EH (cell line): ENCODE measurements at places on chromosomes 5 and 9.
A peak's percentile ranks its signal among the peaks of the same experiment; 100 is the strongest.

- DNase-seq, result no peak
Observed at GRCh38 chr5:11803436-11803835, 100.8 kb downstream of the CTNND2 start.

GRCh38 chr9:23829580-23830475 lies 3.8 kb upstream of the ELAVL2 start:
- DNase-seq, result peak; percentile 24

- DNase-seq, result no peak
Observed at GRCh38 chr5:30401479-30402058, 791.9 kb upstream of the CDH6 start.

- DNase-seq, result peak; percentile 70
Observed at GRCh38 chr9:72509053-72509452, 12.4 kb upstream of the TMC1 start.

DNA sequence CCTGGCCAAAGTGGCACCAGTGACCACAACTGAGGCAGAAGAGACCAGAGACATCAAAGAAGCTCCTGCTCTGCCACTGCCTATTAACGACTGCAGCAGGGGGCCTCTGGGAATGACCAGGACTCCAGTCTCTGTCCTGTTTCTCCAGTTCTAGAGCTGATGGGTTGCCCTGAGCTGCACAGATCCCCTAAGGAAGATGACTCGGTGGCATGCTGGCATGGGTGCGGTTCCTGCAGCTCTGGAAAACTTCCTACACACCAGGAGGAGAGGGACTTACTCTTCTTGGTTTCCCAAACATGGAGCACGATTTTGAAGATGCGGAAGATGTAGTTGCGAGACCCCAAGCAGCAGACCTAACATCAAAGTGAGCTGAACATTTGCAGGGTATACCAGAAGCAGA lies 2.7 kb downstream of the SLIT3 start:
- DNase-seq, result no peak

DNA sequence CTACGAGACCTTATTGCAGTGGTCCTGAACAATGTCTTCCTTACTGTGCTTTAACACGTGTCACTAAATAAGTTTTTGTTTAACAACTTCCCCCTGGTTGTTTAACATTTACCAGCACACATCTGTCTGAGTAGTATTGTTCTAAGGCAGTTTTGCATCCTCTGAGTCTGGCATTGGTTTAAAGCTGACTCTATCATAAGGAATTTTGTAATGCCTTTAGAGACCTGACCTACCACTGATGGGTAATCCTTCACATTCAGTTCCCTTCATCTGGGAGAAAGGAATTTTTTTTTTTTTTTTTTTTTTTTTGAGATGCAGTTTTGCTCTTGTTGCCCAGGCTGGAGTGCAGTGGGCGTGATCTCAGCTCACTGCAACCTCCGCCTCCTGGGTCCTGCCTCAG lies 20.0 kb upstream of the PCAT7 start:
- peak; percentile 15 for DNase-seq

GRCh38 chr5:126619781-126620180 lies 19.0 kb downstream of the PHAX start:
- DNase-seq, result no peak

- peak; percentile 42 for DNase-seq
Observed at GRCh38 chr5:53482717-53483638, 2.5 kb downstream of the FST start.

- DNase-seq, result no peak
Observed at GRCh38 chr5:41966401-41967105, 41.5 kb downstream of the FBXO4 start.

GRCh38 chr5:87432460-87432859 lies 19.7 kb upstream of the CCNH start:
- no peak for DNase-seq

DNA sequence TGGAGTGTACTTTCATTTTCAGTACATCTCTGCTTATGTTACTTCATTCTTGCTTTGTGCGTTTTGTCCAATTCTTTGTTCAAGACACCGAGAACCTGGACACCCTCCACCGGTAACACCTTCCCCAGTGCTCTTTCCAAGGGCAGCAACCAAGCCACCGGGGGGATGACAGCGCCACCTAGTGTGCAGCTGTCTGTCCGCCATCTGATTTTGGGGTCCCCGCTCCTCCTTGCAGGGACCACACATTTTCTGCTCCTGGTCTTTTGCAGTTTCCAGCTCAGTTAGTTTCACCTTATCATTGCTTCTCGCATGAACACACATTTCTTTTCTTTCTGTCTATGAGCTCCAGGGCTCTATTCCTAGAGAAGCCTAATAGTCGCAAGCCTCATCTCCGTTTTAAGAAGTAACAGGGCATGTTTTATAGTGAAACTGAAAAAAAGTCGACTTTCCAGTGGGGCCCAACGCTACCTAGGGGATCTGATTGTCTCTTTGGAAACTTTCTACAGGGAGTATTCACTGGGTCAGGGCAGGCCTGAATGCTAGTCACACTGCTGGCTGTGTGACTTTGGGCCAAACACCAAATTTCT lies 152.1 kb downstream of the FSTL4 start:
- DNase-seq, result peak; percentile 13

DNA sequence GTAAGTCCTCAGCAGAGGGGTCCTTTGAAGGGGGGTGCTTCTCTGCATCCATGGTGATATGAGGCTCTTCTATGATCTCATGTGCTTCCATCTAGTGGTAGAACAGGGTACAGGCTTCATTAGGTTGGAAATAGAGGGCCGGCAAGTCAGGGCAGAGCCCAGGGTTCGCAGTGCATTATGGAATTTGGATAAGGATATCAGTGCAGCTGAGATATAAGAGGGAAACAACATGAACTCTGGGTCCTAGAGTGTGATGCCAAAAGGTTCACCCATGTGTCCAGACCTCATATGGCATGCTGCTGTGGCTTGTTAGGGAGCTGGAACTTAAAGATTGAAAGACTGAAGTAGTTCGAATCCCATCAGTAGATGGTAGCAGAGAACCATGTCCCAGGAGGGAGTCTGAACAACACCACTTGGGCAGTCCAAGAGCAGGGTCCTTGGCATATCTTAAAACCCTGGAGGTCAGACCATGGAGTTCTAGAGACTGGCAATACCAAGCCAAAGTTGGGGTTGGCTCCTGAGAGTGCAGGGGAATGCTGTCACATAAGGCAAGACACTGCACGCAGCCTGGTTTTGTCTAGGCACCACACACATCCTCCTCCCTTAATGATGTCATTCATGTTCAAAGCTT lies 2.3 kb downstream of the FAM221B start:
- DNase-seq, result peak; percentile 75

DNA sequence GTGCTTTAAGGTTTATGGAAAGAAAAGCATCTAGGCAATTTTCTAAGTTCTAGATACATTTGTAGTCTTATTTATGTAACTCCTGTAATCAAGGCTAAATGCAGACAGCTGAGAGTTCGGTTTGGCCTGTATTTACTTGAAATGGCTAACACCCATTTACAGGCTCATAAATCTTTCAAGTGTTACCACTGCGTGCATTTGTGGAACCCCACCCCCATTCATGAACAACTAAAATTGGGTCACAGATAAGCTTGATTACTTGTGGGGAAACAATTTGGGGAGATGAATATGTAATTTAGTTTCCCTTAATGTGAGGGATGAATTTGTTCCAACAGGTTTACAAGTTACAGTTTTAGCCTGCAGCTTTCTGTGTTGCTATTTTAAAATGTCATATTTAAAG lies 360.6 kb downstream of the ARRDC3 start:
- DNase-seq, result no peak

- no peak for DNase-seq
Observed at GRCh38 chr5:169001394-169001793, 299.5 kb downstream of the SLIT3 start.

DNA sequence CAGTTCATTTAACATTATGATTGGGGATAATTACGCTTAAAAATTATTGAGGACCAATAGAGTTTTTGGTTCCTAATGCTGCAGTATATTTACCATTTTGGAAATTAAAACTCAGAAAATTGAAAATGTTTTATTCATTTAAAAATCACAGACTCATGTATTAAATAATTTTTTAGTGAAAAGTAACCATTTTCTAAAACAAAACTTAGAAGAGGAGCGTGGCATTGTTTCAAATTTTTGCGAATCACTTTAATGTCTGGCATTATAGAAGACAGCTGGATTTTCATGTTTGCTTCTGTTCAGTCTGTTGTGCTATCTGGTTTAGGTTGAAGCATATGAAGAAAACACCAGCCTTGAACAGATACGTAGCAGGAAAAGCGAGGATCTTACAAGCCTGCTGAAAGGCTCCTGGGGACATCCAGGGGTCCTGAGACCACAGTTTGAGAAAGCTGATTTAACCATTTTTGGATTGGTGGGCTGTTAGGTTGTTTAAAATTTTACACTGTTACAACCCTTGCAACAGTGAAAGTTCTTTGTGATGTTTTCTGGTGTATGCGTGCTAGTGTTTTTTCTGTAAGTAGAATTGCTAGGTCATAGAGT lies 1.6 kb downstream of the ZFYVE16 start:
- no peak for DNase-seq

DNA sequence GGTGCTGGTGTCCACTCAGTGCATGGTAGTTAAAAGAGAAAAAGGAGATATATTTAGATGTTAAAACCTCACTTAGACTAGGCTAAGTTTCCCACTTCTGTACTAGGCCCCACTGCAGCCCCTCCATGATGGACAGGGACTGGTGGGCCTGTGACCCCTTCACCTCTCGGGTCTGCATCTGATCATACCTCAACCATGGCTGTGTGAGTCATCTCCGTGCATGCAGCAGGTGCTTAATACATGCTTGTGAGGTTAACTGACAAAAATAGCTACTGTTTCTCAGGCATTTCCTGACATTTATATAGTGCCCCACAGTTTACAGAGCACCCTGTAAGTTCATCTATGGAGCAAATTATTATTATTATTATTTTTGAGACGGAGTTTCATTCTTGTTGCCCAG lies 8.4 kb upstream of the URM1 start:
- no peak for DNase-seq

GRCh38 chr5:8848997-8849594 lies 696.8 kb downstream of the SEMA5A start:
- DNase-seq, result peak; percentile 89

GRCh38 chr5:100472091-100472490 lies 63.1 kb upstream of the FAM174A start:
- no peak for DNase-seq

DNA sequence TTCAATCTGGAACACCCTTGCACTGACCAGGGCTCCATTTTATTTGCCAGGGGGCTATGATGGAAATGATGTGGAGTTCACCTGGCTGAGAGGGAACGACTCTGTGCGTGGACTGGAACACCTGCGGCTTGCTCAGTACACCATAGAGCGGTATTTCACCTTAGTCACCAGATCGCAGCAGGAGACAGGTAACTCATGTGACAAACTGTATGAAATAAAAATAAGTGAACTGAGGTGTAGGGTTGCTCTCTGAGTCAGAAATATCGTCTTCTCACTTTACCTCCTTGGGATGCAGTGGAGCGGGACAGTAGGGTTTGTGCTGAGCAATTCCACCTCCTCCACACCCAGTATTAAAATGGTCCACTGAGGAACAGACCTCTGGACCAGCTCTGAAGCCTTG lies 22.1 kb downstream of the GABRP start:
- DNase-seq, result no peak

GRCh38 chr9:116342941-116343340 lies 189.3 kb downstream of the PAPPA start:
- no peak for DNase-seq

GRCh38 chr5:96326902-96327301 lies 106.1 kb downstream of the PCSK1 start:
- no peak for DNase-seq

- no peak for DNase-seq
Observed at GRCh38 chr5:162323466-162323865, 255.9 kb downstream of the GABRG2 start.

GRCh38 chr5:144076521-144077083 lies 93.9 kb downstream of the YIPF5 start:
- no peak for DNase-seq

GRCh38 chr9:87596862-87597261 lies 99.2 kb downstream of the DAPK1 start:
- no peak for DNase-seq

DNA sequence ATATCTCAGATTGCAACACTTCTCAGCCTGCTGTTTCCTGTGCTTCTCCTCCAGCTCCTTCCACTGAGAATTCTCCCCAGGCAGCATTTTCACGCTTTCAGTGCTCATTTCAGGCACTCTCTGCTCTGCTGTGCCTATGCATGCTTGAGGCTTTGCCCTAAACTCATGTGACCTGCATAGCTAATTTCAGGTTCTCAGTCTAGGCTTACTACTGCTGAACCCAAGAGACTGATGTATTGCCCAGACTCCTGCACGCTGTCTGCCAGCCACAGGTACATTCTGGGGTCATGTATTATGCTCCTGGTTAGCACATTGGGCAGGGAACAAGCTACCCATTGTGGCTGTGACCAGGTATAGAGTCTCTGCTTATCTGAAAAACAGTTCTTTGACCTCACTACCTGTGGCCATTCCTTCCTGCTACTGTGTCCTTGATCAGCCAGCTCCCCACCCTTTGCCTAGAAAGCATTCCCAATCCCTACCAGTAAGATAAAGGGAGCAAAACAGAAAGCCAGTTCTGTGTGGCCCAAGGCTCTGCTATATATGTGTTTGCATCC lies 34.7 kb downstream of the PIP5K1B start:
- no peak for DNase-seq

DNA sequence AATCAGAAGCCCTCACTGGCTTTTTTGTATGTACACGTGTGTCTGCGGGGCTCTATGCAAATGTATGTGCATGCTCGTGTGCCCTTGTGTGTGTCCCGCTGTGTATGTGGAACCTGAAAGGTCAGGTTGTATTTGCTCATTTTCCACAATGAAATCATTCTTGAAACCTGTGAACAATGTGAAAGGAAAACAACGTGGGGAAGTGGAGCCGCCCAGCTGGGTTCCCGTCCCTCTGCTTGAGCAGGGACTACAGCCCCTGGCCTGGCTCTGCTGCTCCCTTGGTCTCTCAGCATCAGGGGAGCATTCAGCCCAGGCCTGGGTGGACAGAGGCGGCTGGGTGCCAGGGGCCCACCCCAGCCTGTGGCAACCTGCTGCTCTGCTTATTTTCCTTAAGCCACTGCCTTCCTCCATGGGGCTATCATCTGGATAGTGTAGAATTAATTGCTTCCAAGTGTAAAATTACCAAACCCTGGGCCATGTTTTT lies 3.0 kb downstream of the ECSCR start:
- no peak for DNase-seq

DNA sequence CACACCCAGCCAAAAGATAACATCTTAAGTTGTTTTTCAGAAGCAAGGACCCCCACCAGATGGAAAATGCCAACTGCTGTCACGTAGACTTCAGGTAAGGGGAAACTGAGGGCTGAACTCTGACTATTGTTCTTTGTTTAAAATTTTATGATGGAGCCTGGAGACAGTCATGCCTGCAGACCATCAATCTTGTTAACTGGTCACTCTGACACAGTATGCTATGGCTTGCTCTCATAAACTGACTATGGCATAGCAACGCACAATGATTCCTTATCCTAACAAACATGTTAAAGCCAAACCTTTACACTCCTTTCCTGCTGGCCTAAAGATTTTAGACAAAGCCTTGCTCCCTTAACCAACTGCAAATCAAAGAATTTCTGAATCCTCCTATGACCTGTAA lies 43.6 kb upstream of the GOLM1 start:
- no peak for DNase-seq

GRCh38 chr5:94682814-94683520 lies 64.5 kb downstream of the SLF1 start:
- no peak for DNase-seq

- peak; percentile 23 for DNase-seq
Observed at GRCh38 chr5:56814361-56814962, 887 bp upstream of the MAP3K1 start.

- DNase-seq, result no peak
Observed at GRCh38 chr5:132999246-132999645, 27.1 kb downstream of the ZCCHC10 start.

- DNase-seq, result peak; percentile 39
Observed at GRCh38 chr5:73232266-73233041, 59.5 kb downstream of the TMEM174 start.

GRCh38 chr5:18920966-18921365 lies 1067.0 kb downstream of the CDH18 start:
- DNase-seq, result no peak
